Inflammatory macrophage (primary cell): ENCODE measurements at places on chromosomes 3 and 15.

DNA sequence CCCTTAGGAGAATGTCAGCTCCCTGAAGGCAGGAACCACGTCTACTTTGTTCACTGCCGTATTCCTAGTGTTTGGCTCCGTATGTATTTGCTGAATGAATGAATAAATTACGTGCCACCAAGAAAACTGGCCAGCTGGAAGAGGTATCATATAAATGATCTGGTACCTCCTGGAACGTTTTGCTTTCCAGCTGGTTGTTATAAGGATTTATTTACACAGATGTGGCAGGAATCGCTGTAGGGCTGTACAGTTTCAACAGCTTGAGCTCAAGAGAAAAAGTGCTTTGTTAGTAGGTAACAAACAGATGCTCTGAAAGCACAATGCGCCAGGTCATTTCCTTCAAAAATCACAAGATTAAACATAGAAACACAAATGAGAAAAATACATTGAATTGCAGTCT lies 108.8 kb upstream of the ATP2B2 start:
- no peak for DNase-seq

- no peak for DNase-seq
Measured at GRCh38 chr15:77053709-77054108, 17.2 kb downstream of the TSPAN3 start.

DNA sequence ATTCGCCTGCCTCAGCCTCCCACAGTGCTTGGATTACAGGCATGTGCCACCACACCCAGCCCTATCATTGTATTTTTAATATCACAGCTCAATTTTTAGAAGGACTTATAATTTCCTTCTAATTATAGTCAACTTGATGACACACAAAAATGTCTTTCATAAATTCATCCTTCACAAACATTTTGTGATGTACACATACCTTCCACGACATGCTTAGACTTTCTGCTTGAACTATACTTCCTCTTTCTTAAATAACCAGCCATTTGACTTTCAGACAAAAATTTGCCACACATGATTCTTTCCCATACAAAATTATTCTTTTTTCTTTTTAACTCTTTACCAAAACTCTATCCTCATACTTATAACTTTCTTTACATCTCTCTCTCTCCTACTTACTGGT lies 48.4 kb upstream of the CCK start:
- no peak for DNase-seq

GRCh38 chr3:68793759-68794701 lies 138.3 kb downstream of the TAFA4 start:
- DNase-seq, result no peak

DNA sequence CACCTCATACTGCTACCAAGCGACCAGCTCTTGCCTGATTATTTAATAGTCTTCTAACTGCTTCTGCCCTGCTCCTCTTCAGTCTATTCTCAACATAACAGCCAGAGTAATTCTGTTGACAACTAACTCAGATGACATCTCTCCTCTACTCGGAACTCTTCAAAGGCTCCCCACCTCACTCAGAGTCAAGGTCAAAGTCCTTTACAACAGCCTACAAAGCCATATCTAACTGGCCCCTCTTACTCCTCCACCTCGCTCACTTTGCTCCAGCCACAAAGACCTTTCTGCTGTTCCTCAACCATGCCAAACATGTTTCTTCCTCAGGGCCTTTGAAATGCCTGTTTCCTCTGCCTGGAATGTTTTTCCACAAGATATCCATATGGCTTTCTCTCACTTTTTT lies 43.6 kb downstream of the PIK3R4 start:
- no peak for DNase-seq

- no peak for DNase-seq
Measured at GRCh38 chr3:99868311-99868646, 50.6 kb downstream of the CMSS1 start.

- DNase-seq, result no peak
Measured at GRCh38 chr3:196280689-196281440, 6.7 kb downstream of the PCYT1A start.

DNA sequence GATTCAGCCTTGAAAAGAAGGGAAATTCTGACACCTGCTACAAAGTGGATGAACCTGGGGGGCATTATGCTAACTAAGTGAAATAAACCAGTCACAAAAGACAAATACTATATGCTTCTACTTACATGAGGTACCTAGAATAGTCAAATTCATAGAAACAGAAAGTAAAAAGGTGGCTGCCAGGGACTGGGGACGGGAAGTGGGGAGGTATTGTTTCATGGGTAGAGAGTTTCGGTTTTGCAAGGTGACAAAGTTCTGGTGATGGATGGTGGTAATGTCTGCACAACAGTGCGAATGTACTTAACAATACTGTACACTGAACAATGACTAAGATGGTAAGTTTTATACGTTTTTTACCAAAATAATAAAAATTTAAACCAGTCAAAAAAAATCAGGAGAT lies 4.8 kb downstream of the IDH2 start:
- DNase-seq, result no peak

GRCh38 chr15:90638201-90638691 lies 78.9 kb upstream of the BLM start:
- DNase-seq, result peak; percentile 49

DNA sequence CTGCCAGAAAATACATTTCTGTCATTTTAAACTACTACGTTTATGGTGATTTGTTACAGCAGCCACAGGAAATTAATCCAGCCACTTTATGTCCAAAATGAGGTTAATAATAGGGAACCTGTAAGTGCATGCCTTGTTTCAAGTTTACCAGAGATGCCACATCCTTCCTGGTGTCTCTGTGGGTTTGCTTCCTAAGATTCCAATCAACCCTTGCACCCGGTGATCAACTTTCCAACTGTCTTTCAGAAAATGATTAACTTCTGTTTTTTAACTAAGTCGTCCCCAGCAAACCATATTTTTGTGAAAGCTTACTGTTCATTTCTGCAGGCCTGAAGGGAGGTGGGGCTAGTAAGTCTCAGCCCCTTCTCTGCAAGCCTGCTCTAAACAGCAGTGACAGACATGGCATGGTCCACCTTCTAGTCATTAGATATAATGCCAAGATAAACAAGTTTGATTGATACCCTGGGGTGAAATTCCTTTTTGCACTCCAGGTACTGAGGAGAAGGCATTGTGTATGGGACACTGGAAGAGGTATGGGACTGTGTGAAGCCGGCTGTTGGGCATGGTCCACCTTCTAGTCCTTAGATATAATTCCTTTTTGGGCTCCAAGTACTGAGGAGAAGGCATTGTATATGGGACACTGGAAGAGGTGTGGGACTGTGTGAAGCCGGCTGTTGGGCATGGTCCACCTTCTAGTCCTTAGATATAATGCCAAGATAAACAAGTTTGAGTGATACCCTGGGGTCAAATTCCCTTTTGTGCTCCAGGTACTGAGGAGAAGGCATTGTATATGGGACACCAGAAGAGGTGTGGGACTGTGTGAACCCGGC lies 11.1 kb upstream of the TMC3 start:
- DNase-seq, result no peak

GRCh38 chr3:134795746-134796280 lies 753 bp downstream of the EPHB1 start:
- DNase-seq, result no peak

GRCh38 chr15:57102858-57103257 lies 184.4 kb downstream of the TCF12 start:
- DNase-seq, result no peak

DNA sequence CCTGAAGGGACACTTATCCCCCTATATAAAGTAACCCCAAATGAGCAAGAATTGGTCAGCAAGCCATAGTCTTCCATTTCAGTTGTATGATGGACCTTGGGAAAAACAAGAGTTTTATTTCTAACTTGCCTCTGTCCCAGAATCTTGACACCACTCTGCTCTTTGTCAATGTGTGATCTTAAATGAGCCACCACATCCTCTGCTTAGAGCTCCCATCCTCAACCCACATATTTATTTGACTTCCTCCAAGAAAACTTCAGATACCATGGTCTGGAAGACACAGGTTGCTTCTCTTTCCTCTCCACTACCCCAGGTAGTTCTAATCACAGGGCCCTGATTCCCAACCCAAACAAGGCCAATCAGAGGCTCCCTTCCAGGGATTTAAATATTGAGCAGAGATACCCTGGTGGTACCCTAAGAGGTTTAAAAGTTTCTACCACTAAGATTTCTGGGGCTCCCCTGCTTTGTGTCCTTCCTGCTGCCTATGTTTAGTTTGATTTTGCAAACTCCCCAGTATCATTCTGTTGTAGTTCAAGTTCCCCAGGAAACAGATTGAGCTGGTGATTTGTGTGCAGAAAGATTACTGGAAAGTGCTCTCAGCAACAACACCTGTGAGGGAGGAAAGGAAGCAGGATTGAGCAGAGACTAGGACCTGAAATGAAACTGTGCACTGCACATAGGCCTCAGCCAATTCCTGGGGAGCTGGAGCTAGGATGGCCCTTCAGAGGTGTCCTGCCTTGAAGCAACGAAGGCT lies 64.3 kb downstream of the MTHFS start:
- DNase-seq, result no peak

DNA sequence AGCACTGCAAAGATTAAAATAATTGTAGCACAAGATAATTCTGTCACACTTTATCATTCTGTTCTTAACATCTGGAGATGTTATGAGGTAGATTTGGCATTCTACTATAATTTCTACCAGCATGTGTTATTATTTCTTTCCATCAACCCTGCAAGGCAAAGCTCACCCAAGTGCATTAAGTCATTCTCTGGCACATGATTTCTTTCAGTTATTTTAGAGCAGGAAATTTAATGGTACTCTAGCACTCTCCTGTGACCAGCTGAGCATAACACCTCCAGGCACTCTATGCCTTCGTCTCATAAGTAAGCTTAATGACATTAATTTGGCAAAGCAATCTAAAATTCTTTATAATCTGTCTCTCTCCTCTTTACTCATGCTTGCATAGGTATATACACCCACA lies 300.2 kb upstream of the GPR149 start:
- peak; percentile 51 for DNase-seq

- DNase-seq, result no peak
Measured at GRCh38 chr3:110750201-110750600, 321.4 kb upstream of the NECTIN3 start.

DNA sequence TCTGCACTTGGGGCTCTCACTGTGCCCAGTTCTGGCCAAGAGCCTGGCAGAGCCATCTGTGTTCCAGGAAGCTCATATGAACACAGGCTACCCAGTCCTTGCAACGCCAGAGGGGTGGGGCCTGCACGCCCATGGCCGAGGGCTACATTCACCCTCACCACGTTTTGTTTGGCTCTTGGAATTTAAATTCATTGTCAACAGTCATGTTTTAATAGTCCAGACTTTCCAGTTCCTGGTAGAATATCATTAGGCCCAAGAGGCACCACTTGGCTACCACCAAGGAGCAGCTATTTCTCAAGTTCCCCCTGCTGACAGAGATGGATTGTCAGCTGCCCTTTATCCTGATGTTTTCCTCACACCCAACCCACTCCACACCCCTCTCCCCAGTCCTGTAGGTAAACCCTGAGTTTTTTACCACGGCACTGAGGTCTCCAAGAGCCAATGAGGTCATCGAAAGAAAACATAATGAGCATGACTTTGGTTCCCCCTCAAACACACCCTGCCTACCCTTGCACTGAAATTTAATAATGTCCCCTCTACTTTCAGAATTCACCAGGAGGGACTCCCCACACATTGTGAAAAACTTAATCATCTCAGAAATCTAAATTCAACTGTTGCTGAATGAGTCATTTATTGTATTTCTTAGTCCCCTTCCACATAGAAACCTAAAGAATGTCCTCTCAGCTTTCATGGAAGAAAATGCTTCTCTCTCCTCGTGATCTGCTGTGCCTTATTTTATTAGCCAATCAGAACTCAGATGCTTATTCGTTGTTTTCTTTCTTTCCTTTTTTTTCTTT lies 125.1 kb downstream of the SHQ1 start:
- no peak for DNase-seq

GRCh38 chr3:126111566-126112475 lies 27.9 kb upstream of the SLC41A3 start:
- DNase-seq, result no peak

DNA sequence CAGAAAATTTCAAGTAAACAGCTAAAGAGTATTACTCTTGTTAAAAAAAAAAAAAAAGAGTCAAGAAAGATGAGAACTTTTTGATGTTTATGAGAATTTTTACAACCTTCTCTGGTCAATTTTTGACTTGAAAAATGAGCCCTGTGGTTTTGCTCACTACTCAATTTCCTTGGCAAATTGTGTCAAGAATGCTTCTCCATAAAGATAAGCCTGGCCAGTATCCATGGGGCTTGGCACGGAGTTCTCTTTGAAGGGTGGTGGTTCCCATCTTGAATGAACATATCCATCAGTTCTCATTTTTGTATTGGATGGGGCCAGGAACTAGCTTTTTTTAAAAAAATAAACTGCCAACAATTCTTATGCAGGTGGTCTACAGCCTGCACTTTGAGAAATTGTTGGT lies 179.9 kb downstream of the RYR3 start:
- DNase-seq, result no peak

GRCh38 chr3:195440379-195440778 lies 2.4 kb downstream of the ACAP2 start:
- DNase-seq, result no peak

GRCh38 chr3:46399557-46399956 lies 7.3 kb downstream of the CCR5AS start:
- peak; percentile 65 for DNase-seq

- no peak for DNase-seq
Measured at GRCh38 chr15:60605879-60606307, 127.0 kb upstream of the ICE2 start.

GRCh38 chr3:141333836-141334626 lies 34.3 kb upstream of the ZBTB38 start:
- DNase-seq, result no peak

DNA sequence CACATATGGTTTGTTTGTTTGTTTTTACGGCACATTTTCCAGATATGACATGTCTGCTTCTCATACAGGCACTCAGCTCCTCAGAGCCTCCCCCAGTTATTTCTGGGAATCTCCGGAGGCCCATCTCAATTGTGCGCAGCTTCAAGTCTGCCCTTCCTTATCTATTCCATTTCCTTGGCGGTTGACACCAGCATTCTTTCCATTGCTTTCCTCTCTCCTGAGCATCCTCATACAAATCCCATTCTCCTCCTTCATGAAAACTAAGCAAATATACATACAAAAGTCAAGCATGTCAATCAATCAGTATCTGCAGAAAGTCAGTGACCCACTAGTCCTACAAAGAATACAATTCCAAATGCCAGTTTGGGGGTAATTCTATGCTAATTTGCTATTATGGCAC lies 166.7 kb downstream of the SQOR start:
- no peak for DNase-seq

- no peak for DNase-seq
Measured at GRCh38 chr3:20811006-20811405, 625.0 kb upstream of the SGO1 start.

GRCh38 chr15:89149501-89150101 lies 61.3 kb downstream of the ABHD2 start:
- DNase-seq, result no peak
